ENCODE measurements at places on chromosomes 5 and 9.

- no peak for DNase-seq
Observed at GRCh38 chr9:134239130-134239903, 75.0 kb upstream of the RNU6ATAC start.

DNA sequence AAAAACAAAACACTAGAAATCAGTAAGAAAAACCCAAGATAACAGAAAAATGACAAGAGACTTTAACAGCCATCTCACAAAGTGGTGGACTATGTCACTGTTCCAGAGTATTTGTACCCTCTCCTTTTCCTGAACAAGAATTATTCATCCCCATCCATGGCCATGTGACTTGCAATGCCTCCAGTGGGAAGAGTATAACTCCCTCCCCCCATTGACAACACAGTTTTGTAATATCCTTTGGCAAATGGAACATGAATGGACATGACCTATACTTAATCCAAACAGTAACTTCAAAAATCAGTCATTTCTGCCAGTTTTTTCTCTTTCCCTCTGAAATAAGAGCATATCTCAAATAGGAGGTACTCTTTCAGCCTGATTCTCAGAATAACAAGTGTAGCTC lies 33.9 kb downstream of the PTBP3 start:
- no peak for DNase-seq

- DNase-seq: no peak
Observed at GRCh38 chr5:24433555-24433954, 211.2 kb downstream of the CDH10 start.

DNA sequence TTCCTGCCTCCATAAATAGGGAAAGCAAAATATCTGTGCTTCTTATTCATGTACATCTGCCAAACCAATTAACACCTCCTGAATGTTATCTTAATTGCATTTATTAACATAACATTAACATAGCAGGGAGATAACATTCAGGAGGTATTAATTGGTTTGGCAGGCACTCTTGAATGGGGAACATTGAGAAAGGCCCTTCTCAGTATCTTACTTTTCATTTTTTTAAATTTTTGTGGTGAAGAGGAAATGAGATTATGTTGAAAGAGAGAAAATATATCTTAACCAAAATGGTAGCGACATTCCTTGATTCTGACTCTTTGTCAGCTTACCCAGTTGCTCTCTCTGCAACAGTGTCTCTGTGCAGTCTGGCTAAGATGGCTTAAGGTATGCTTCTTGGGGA lies 100.4 kb upstream of the TLE1 start:
- DNase-seq: no peak

DNA sequence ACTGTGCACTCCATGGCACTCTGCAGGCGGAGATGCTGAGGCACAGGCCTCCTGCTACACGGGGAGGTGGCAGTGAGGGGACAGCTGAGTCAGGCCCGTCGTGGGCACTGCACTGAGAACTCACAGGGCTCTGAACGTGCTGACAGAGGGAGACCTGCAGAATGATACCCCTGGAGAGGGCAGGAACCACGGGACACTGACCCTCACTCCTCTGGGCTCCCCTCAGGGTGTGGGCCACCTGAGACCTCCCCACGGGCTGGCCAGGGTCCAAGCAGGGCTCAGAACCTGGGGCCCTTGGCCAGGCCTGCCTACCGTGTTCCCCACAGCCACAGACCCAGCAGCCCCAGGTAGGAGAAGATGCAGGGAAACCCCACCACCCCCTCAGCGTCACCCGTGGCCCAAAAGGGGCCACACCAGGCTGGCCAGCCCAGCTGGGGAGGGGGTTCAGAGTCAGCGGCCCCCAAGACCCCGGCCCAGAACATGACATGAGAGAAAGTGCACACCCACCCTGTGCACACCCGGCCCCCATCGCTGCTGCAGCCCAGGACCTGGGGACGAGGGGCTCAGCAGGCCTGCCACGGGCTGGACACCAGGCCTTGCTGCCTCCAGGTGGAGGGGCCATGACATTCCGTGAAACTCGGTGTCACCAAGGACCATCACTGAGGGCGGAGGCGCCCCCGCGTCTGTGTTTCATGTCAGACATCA lies 30.9 kb downstream of the GLT6D1 start:
- DNase-seq: no peak

DNA sequence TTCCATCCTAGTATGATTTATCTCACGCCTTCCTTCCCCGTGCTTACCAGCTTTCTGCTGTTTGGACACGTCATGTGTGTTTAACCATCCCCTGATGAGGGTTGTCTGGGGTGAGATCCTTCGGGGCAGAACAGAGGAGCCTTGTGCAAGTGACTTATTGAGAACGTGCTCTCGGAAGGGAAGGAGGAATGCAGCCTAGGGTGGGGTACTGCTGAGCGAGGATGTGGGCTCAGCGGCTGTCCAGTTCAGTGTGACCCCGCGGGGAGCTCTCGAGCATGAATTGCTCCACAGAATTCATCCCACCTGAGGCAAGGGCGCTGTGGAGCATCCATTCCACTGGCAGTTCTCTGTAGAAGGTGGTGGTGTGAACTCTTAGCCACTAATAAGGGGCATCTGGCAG lies 4.0 kb downstream of the MYOZ3 start:
- DNase-seq: no peak

DNA sequence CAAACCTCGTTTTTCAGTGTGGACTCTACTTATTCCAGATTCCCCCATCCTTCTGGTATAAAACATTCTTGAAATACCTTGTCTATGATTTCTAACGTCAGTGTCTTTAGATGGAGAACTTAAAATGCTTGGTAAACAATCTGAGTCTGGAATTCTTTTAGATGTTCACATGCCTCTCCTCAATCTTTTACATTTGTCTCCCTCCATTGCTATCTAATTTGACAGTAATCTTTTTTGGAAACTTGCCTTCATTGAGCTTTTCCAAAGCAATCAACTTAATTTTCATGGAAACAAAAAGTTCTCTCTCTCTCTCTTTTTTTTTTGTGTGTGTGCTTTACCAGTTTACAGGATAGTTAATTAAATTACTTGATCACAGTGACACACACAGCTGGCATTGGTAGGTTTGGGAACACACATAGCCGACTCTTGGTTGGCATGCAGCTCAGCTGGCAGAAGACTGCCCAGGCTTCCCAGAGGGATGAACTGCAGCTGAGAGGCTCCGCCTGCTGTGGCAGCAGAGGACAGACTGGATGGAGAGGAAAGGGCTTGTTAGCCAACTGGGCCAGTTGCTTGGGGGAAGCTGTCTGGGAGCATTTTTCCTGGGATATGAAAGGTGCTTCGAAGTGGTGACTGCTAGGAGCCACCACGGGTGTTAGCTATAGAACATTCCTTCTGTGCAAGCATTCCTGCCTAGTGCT lies 271.3 kb downstream of the ZSWIM6 start:
- DNase-seq: no peak

- no peak for DNase-seq
Observed at GRCh38 chr9:112348257-112349007, 15.0 kb upstream of the PTBP3 start.

- DNase-seq: no peak
Observed at GRCh38 chr5:44321144-44321725, 68.0 kb downstream of the FGF10 start.

GRCh38 chr5:82772281-82772680 lies 304.9 kb downstream of the TMEM167A start:
- no peak for DNase-seq

- DNase-seq: no peak
Observed at GRCh38 chr9:116941266-116941665, 254.2 kb downstream of the TRIM32 start.

- DNase-seq: no peak
Observed at GRCh38 chr5:119341452-119342349, 14.1 kb upstream of the TNFAIP8 start.

DNA sequence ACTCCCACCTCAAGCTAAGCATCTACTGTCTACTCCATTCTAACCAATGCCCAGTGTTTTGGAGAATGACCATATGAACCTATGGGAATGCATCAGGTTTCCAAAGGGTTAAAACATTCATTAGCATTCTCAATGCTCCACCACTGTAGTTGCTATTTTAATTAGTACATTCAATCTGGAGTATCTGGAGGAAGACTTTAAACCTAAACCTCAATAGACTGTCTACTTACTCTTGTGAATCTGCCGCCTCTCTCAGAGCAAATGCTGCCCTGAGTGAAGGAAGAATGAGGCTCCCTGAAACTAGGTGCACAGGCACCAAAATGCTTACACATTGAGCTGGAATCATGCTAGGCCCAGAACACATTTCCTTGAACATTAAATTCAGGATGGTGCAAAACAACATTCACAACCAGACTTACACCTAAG lies 2.0 kb downstream of the ENC1 start:
- no peak for DNase-seq

DNA sequence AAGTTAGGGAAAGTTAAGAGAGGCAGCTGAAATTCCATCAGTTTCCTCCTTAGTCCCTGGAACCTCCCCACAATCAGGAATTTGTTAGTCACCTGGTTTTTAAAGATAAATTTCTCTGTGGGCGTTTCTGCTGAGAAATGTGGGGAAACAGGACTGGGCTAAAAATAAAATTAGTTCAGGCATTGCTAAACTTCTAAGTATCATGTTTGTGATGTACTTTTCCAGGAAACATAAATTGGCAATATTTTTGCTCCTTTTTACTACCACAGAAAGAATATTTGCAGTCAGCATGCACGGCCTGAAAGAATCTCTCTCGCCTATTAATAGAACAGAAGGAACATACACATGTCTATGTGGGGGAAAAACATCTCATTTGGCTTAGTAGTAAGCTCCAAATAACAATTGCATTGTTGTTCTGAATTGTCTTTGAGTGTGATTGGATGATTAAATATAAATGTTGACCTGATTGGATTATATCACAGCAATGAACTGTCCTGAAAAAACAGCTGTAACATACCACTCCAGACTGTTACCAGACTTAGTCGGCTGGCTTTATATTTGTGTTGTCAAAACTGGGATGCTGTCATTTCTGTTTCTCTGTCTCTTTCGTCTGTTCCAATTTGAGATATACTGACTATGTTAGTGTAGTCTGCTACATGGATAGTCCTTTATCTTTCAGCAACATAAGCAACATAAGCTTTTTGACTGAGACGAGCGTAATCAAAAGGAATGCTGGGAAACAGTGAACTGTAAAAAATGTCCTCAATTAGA lies 12.9 kb downstream of the TJP2 start:
- no peak for DNase-seq

GRCh38 chr9:19769213-19769612 lies 19.6 kb downstream of the SLC24A2 start:
- no peak for DNase-seq

- no peak for DNase-seq
Observed at GRCh38 chr5:16934677-16935153, 1.4 kb downstream of the MYO10 start.

DNA sequence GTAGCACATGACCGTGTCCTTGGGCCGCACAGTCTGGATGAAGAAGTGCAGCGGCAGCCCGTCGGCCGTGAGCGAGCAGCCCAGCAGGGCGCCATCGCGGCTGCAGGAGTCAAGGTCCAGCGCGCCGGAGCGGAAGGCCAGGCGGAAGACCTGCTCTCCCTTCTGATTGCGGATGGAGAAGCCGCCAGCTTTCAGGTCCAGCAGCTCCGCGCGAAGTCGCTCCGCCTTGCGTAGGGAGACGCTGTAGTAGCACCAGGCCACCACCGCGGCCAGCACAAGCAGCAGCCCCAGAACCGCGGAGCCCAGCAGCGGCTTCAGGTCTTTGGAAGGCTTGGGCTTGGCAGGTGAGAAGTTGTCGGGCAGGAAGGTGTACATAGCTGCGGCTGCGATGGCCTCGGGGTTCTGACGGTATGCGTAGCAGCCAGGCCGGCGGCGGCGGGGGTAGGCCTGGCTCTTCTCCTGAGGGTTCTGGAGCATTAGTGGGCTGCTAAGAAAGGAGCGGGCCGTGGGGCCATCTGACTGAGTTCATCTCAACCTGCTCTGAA lies 4.2 kb downstream of the MYORG start:
- no peak for DNase-seq

DNA sequence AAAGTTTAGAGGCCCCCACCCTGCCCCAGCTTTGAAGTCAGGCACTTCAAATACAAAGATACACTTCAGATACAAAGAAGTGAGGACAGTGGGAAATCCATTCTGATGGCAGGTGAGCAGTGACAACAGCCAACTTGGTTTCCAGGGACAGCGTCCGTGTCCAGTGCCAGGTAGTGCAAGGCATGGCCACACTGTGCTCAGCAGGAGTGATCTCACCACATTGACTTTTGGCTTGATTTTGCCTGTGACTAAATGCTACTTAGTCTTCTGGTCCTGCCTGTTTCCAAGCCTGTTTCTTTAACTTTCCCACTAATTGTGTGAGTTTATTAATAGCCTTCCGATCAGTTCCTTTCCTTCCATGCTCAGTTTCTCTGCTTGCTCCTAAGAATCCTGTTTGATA lies 72.6 kb upstream of the PALM2AKAP2 start:
- DNase-seq: no peak

DNA sequence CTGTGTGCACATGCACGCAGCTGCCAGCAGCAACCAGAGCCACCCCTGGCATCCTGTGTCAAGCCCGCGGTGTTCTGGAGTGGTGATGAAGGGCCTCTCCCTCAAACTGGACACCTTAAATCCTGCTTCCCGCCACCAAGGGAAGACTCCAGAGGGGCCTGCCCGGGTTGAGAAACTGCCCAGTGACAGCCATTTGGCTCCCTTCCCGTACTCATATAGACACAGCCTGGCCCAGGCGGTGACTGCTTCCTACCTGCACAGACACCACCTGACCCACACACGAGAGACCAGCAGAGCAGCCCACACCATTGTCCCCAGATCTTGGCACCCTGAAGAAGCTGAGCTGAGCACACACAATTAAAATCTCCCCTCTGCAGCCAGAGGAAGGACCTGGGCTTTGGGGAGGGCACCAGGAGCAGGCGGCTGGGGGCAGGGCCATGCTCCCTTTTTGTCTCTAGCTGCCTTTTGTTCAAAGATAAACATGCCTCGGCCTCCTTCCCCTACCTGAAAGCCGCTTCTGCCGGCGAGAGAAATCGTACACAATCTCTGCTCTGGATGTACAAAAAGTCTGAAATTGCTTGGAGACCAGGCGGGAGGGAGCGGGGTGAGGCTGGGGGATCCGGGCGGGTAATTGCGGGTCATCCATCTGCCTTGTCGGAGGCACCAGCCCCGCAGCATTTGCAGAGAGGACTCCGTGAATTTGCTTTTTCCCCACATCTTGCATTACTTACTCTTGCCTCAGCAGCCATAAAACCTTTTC lies 78.4 kb downstream of the TSPAN17 start:
- DNase-seq: peak; percentile 67

- no peak for DNase-seq
Observed at GRCh38 chr9:129746092-129746777, 6.6 kb downstream of the PTGES start.

DNA sequence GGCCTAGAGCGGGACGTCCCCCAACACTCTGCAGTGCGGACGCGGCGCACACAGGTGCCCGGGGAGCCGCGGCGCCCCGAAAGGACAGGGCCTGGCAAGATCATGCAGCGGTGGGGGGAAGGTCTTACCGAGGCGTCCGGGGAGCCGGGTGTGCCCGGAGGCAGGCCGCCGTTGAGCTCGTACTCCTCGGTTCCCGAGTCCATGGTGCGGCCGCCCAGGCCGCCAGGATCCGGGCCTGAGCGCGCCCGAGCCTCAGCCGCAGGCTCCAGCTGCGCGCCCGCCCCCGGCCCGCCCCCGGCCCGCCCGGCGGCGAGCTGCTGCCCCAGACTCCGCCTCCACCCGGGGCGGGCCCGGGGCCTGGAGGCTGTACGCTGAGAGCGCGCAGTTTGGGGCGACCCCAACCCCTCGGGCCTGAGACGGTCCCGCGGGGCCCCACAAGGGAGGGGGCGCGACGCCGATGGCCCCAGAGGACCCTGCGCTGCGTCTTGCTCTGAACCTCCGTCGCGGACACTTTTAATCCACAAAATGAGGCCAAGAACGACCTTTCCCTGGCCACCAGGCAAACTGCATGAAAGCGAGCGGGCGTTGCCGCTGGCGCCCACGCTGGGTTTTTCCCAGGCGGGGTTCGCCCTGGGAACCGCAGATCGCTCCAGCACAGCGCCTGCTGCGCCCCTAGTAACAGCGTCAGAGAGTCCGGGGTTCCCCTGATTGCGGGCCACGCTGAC lies at the start of gene NINJ1:
Gene NINJ1, minus strand, starts transcription at position 237 of the 725 bp plus-strand sequence. Its CDS starts 34 bp downstream, at position 203.
- DNase-seq: no peak
